ENCODE measurements at places on chromosomes 2 and 18.

- no peak for DNase-seq
Measured at GRCh38 chr2:147800316-147800715, 44.5 kb upstream of the ACVR2A start.

DNA sequence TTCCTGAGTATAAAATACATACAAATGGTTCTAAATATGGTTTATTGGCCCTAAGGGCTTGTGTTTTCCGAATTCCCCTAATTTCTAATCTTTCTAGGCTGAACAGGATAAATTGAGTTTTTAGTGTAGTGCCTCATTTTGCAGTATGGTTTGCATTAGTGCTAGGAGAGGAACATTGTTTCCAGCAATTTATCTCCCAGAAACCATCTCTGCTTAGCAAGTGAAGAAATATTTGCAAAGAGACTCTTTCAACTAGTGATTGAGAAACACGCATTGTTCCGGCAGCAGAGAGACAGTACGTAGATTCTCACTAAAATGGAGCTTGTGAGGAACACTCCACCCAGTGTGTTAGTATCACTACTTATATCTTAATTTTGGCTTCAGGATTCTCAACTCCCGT is 177.8 kb upstream of the EPAS1 start:
- no peak for DNase-seq

DNA sequence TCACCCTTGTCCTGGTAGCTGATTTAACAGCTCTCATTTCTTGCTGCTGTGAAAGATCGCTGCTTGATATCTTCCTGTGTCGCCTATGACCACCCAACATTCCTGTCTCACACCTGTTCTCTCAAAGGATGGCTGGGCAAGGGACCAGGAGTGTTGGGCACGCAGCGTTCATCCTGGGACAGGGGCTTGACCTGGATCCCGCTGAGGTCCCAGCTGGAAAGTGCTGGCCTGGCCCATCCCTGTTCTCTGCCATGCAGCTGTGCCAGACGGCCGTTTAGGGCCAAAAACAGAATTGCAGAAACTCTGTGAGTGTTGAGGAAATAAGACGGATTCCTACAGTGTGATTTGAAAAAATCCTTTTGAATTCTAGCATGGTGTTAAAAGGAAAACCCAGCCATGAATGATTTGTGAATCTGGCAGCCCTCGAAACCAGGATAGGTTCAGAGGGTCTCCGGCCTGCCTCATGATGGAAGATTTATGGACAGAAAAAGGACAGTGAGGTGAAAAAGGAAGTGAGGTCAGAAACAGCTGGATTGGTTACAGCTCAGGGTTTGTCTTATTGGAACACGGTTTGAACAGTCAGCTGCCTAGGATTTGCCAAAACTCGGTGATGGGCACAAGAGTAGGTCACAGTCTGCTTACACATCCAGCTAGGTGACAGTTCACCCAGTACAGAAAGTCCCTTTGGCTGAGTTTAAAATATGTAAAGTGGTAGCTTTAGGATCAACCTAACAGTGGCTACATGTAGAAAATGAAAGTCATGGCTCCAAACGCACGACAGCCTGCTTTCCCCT is 164.8 kb downstream of the DCDC2C start:
- no peak for DNase-seq

DNA sequence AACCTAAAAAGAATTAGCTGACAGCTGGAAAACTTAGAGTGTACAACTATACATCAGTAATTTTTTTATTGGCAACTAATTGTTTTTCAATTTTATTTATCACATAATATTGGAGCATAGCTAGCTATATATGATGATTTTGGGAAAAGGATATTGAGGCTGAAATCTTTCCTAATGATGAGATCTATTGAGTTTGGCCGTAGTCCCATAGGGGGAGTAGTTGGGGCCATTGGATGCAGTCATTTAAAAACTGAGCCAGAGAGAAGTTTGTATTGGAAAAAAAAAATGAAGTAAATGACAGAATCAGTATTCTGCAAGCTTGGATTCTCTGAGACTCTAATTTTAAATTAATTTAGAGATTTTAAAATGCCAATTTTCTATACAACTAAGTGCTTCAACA is 179.8 kb downstream of the LTBP1 start:
- DNase-seq: no peak

- DNase-seq: no peak
Measured at GRCh38 chr2:236063994-236064393, 104.2 kb downstream of the GBX2 start.

DNA sequence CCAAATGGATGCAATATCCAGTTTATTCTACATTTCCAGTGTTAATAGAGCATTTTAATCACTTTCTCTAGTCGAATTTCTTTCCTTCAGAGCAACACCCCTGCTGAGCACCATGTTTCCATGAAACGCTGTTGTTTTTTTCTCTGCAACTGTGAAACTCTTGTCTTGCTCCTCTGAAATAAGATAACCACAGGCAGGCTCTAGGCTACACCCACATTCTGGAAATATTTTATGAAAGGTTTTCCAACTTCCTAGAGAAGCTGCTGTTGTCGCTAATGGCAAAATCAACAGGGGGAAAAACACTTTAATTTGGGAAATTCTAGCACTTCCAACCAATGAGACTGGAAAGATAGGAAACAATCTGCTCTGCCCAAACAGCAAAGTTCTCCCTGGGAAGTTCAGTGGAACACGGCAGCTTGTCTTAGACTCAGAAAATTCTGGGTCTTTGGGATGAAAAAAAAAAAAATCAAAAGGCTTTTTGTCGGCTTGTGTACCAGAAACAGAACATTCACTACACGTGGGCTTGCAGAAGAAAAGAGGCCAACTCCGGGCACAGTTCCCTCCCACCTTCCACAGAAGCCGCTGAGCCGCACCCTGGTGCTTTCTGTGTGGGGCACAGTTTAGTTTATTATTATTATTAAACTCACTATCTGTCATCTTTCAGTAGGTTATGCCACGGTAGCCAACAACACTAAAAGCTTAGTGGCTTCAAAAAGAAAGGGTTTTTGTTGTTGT is 98.7 kb downstream of the MMADHC start:
- no peak for DNase-seq

GRCh38 chr18:22335731-22336198 is 82.0 kb downstream of the CTAGE1 start:
- no peak for DNase-seq

GRCh38 chr2:110770404-110770958 is 38.1 kb downstream of the ACOXL start:
- no peak for DNase-seq

GRCh38 chr18:8960740-8961657 is 141.5 kb upstream of the NDUFV2 start:
- no peak for DNase-seq

DNA sequence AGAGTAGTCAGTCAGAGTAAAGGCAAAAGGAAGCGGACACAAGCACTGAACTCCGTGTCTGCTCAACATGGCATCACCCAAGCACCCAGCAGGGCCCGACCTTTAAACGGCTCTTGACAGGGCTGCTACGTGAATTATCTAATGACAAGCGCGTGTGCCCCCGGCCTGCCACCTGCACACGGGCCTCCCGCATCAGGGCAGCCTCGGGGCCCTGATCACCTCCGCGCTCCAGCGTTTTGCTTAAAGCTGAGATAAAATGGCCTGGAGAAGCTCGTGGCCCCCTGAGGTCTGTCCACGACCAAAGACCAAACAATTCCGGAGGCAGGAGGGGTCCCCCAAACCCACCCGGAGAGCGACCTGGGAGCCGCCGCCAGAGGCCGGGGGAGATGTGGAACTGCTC is 376 bp downstream of the NDUFA10 start:
- peak; percentile 30 for DNase-seq

DNA sequence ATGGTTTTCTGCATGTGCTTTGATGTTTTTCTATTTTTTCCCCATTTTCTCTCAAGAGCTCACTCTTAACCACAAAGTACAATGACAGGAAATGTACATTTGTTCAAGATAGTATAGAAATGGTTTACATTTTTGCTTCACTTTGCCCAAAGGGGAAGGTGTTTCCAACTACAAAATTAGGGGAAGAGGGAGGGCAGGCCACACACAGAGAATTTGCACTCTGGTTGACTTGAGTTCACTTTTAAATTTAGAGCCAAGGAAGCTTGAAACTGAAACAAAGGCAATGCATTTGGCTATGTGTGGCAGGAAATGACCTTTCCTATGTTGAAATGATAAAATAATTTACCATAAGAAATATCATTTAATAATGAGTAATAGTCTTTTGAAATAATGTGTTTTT is 19.1 kb upstream of the VIT start:
- no peak for DNase-seq

DNA sequence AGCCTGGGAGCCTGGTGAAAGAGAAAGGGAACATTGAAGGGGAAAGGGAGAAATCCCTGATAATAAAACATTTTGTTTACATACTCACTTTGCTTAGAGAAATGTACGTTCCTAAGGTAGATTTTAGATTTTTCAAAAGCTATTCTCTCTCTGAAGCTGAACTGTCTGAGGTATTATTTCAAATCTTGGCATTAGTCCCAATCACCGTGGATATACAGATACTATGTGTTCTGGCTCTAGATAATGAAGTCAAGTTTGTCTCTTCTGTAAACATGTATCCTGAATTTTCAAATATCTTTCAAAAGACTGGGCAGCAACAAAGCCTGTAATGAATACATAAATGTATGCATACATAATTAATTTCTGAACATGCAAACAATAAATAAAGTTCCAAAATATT is 1104.2 kb upstream of the FAM98A start:
- DNase-seq: no peak

- no peak for DNase-seq
Measured at GRCh38 chr18:35732636-35733035, 151.1 kb downstream of the GALNT1 start.
